ENCODE measurements at places on chromosomes 6 and 20.

- no peak for DNase-seq
Measured at GRCh38 chr20:49712996-49713752, 504 bp downstream of the B4GALT5 start.

- no peak for DNase-seq
Measured at GRCh38 chr6:98657764-98658163, 176.6 kb upstream of the POU3F2 start.

DNA sequence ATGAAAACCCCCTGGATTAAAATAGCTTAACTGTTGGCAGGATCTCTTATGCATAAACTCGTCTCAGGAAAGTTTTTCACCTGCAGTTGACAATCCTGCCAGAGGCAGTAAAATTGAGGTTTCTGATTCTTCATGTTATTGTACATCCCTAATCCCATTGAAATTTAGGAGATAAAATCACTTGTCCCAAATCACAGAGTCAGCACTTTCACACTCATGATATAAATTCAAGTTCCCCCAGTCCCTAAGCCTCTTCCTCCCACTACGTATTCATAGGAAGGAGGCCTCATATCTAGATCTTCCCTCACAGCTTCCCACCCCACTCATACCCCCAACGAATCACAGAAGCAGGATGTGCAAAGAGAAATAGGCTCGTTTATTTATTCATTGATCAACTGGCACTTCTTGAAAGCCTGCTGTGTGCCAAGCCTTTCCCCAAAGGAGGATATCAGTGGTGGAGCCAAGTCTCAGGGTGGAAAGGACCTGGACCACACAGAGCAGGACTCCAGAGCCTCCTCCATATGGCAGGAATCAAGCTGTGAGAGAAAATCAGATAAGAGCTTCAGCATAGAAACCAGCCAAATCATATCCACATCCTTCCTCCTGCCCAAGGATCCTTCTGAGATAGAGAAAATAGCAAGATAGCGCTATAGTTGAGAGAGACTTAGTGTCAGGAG is 2.3 kb downstream of the SLPI start:
- DNase-seq: no peak

DNA sequence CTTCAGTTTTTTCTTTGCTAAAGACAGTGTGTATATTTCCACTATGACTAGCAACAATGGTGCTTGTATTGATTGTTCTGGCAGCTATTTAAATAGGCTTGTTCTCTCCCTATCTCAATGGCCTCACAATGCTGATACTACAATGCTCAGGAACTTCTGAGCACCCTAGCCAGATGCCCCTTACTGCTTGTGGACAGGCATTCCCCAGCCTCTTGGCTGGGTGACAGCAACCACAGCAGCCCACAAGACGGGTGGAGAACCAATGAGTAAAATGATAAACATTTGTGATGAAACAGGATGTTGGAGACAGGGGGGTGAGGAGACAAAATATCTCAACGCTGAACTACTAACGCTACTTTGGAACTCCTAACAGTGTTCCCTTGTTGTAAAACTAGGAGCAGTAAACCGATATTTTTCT is 42.3 kb downstream of the HIVEP2 start:
- DNase-seq: no peak

DNA sequence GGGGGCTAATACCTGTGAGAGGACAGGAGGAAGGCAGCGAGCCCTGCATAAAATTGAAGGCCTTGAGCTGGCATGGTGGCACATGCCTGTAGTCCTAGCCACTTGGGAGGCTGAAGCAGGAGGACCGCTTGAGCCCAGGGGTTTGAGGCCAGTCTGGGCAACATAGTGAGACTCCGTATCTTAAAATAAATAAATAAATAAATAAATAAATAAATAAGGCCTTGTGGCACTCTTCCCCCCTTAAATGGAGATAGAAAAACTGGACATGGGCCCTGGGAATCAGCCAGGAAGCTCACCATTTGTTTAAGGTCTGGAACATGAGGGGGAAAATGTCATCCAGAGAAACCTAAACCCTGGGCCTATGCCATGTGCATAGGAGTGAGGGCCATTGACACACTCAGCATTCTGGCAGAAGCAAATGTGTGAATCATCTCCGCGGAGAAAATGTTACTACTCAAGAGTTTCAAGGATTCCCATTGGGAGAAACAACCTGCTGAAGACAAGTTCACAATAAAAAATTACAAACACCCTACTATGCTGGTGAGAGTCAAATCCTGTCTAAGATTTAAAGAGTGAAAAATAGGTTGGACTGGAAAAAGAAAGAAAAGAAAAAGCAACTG is 51.9 kb upstream of the UBR2 start:
- DNase-seq: no peak

DNA sequence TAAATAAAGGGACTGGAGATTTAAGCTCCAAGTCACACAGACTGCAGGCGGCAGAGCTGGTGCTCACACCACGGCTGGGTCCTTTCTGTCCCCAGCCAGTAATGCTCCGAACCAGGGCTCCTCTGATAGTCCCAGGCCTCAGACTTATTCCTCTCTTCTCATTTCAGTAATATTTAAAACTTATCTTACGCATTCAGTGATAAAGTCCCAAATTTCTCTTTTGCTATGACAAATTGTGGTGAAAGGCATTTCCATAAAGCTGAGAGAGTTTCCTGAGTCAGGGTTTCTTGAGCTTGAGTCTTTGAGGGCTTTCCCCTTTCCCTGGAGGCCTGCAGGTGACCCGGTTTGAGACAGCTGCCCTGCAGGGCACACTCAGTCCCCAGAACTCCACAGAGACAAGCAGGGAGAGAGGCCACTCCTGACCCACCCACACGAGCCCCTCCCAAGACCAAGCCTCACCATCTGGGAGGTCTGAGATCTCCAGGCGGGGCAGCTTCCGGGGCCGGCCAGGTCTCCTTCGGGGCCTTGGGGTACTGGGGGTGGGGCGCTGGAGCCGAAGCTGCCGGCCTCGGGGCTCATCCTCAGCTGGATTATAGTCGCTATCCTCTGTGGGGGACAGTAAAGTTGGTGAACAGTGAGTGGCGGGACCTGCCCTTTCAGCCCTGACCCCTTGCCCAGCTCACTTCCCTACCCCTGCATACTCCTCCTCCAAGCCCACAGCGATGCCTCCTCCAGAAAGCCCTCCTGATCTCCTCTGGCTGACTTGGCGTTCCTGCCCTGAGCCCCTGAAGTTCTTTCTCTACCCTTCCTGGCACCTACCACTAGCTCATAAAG is 6.6 kb downstream of the ZNF335 start:
- DNase-seq: no peak

- DNase-seq: no peak
Measured at GRCh38 chr6:21869085-21869771, 275.7 kb downstream of the SOX4 start.

GRCh38 chr6:39343396-39343870 is 20.9 kb upstream of the KCNK16 start:
- no peak for DNase-seq

DNA sequence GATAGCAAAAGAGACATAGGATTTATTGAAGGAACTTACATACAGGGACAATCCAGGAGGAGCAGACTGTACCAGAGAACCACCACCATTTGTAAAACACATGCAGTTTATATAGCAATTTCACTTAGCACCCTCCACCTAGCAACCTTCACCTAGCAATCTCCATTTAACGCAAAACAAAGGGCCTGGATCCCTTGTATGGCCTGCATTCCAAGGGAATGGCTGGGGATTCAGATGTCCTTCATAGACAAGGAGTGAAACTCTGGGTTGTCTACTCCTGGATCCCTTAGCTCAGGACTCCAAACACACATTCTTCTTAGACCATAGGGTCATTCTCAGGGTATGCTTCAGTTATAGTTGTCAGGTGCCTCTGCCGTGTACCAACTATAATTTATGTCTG is 1324.9 kb downstream of the HACE1 start:
- DNase-seq: no peak

- no peak for DNase-seq
Measured at GRCh38 chr6:71599359-71599758, 287.0 kb upstream of the RIMS1 start.

DNA sequence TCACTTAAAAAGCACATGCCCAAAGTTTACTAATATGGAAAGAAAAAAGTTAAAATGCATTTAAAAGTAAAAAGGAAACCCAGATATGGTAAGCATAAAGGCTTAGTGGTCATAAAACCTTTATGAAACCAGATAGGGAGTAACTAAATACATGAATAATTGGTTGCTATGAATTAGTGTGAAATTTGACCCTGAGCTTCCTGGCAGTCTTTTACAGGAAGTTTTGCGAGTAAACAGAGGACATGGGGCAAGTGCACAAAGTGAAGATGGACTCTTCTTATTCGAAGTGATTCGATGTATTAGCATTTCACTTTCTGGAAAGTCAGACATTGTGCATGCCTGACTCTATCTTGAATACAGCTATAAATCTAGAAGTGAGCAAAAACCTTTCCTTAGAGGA is 90.9 kb upstream of the MLIP start:
- DNase-seq: no peak

DNA sequence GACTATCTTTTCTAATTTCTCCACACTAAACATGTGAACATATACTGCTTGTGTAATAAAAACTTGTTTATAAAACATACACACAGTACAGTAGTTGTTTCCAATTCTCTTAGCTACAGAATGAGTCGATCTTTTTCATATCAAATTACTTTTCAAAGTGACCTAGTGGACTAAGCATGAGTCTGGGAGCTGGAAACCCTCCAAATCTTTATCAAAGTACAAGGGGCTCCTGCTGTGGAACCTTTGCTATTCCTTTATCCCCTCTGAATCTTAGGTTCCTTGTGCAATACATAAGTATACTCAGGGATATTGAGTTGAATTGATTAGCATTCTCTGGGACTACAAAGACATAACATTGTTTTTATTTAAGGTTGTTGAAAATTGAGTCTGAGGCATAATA is 48.7 kb upstream of the TAB2 start:
- no peak for DNase-seq

GRCh38 chr6:150276937-150277742 is 91.7 kb upstream of the IYD start:
- DNase-seq: no peak

- DNase-seq: no peak
Measured at GRCh38 chr6:156780102-156780641, 3.0 kb downstream of the ARID1B start.

- DNase-seq: no peak
Measured at GRCh38 chr6:44554861-44555260, 167.4 kb downstream of the CDC5L start.

- DNase-seq: no peak
Measured at GRCh38 chr6:33868141-33868540, 64.3 kb upstream of the MLN start.

- DNase-seq: no peak
Measured at GRCh38 chr20:62761759-62762131, 34.5 kb upstream of the MRGBP start.

- DNase-seq: no peak
Measured at GRCh38 chr20:57317789-57318371, 11.7 kb upstream of the SPO11 start.

DNA sequence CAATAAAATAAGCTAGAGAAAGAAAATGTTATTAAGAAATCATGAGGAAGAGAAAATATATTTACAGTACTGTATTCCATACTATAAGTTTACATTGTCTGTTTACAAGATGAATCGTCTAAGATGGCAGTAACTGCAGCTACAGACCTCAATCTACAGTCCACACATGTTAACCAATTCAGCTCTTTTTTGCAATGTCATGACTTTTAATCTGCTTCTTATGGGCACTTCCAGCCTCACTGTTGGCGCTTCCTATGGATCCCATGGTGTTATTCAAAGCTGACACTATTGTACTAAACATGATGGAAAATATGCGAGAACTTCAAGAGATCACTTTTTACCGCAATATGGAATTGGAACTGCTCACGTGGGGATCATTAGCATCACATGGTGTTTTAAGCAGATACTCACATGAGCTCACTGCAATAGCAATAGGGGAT is 451.5 kb upstream of the CITED2 start:
- DNase-seq: no peak

- DNase-seq: no peak
Measured at GRCh38 chr20:36272547-36273220, 33.5 kb upstream of the DLGAP4 start.

DNA sequence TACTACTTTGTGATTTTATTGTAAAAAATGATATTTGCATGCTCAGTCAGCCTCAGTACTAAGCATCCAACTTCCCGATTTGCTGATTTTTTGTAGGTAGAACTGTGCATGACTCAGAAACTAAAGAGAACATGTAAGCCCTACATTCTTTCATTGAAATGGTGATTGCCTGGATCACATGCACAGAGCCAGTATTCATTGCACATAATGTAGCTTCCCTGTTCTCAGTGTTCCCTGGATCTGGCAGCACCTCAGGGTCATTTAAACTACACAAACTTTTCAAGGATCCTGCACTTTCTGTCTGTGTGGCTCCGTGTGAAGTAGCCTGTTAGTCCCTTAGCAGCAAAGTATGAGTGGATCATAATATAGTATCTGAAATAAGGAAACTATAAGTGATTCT is 422.9 kb upstream of the AGPAT4 start:
- no peak for DNase-seq

DNA sequence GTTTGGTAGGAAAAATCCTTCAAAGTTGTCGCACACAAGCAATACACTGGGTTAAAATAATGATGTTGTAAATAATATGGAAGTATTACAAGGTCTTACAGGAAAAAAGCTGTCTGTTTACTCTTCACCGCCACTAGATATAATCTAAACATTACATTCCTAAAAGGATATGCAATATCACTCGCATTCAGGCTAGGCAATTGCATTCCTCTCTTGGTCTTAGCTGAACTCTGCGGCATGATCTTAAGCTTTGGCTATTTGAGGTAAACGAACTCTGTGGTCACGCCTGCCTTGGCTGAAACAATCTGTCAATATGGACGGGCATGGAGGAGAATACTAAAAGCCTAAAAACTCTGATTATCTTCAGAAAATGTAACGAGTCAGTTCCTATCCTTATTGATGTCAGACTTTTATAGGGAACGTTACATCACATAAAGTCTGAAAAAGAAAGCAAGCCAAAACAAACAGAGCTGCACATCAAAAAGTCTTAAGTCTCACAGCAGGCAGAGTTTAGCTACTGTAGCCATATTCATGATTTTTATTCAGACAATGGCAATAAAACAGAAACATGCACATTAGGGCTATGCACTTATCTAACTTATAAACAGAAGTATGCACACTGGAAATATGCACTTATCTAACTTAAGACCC is 30.8 kb upstream of the FILIP1 start:
- DNase-seq: no peak

DNA sequence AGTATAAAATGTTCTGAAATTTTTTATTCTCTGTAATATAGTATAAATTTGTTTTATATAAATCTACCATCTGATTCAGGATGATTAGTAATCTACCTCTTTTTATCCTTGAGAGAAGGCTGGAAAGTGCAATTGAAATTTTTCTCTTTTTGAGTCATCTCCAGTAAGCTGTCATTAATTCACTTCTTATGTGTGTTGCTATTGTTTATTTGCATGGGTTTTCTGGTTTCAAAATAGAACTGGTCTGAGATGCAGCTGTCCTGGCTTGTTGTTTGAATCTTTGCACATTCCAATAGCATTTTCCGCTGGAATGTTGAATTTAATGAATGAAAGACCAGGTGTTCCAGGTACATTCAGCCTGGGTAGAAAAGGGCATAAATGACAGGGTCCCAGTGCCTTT is 24.3 kb upstream of the TAB2 start:
- DNase-seq: no peak

Measured in vagina (tissue), 2 donors.